Astrocyte of the spinal cord (primary cell): ENCODE measurements at places on chromosomes 4 and X.

DNA sequence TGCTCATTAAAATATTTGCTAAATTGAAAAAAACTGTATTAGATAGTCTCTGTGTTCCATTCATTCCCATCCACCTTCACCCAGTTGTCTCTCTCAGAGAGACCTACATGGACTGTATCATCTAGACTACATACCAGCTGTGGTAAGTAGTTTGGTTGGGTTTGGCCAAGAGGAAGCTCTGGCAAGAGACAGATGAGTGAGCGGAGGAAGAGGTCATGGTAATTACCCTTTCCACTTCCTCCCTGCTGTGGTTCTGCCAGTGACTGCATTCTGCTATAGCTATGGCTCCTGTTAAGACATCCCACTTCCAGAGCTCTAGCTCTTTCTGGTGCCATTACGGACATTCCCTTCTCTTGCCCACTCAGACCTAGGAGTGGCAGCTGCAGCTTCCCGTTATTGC lies 239.0 kb upstream of the MID1 start:
- no peak for DNase-seq

DNA sequence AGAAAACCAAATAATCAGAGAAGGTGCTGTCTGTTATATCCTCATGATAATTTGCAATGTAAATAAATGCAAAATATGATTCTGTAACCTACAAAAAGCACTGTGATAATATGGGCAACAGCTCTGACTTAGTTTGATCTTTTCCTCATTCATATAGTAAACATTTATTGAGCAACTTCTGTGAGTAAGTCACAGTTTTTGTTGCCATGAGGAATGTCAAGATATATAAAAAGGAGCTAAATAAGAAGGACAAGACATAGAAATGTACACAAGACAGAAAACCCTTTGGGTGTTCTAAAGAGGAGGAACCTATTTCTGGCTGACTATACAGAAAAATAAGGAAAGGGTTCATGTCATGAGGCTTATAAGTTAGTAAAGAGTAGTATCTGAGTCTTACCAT lies 44.3 kb downstream of the ARSJ start:
- no peak for DNase-seq

DNA sequence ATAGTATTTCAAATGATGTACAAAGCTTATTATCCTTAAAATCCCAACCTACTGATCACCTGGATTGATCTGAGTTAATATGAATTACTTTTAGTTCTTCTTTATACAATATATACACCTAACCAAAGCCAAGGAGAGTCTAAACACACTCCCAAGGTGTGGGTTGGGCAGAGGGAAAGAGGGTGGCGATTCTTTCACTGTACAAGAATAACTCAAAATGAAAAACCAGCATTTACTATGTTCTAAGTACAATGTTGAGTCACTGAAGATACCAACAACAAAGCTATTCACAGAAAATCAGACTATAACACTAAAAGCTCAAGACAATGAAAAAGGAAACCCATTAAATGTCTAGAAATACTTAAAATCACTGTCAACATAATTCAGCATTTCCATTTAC lies 46.6 kb downstream of the ANKRD17 start:
- DNase-seq, result no peak

DNA sequence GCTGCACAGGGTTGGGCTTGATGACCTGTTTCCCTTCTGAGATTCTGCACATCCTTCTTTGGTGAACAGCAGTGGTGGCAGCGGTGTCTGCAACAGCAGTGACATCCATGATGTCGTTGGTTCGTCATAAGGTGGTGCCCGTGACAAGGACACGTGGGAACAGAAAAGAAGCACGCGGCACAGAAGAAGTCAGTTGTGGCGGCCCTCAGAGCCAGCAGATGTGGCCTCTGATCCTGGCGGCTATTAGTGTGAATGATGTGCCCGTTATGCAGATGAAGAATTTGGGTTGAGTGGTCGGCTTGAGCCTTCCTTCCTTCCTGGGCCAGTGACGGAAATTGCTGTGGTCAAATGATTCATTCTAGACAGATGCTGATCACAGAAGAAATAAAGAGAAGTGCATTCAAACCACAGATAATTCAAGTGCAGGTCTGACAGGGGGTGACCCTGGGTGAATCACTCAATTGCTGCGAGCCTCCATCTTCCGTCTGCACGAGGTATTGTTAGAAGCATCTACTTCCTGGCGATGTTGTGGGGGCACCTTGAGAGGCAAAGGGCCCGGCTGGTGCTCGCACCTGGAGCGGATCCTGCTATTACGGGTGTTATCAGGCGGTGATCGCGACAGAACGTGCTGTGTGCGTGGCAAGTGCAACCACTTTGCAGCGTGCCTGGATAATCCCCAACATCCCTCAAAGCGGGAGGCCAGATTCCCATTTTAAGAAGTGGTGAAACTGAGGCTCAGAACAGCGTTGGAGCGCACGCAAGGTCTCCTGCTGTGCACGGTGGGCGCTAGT lies 215.2 kb upstream of the PSAPL1 start:
- DNase-seq, result peak; percentile 89

DNA sequence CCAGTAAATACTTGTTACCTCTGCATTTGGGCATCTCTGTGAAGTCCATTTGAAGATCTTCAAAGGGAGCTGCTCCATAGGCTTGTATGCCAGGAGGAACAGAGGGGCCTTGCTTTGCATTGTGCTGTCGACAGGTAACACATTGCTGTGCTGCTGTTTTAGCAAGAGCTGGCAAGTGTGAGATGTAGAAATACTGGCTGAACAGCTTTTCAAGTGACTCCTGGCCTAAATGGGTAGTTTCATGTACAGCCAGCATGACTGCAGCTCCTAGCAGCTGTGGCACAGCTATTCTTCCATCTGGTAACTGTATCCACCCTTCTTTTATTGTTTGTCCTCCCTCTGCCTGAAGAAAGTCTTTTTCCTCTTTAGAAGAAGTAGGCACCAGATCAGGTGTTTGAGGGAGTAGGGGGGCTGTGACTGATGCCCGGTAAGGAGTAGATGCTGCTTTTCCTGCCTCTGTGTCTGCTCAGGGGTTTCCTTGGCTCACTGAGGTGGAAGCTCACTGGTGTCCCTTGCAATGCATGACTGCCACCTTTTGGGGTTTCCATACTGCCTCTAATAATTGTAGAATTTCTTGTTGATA lies 965.3 kb downstream of the CCSER1 start:
- DNase-seq, result no peak

- no peak for DNase-seq
These were observed 57.7 kb upstream of the PASD1 start for GRCh38 chrX:151505796-151506195.

- peak; percentile 68 for DNase-seq
These were observed 45.5 kb downstream of the TMEM144 start for GRCh38 chr4:158255727-158256324.

DNA sequence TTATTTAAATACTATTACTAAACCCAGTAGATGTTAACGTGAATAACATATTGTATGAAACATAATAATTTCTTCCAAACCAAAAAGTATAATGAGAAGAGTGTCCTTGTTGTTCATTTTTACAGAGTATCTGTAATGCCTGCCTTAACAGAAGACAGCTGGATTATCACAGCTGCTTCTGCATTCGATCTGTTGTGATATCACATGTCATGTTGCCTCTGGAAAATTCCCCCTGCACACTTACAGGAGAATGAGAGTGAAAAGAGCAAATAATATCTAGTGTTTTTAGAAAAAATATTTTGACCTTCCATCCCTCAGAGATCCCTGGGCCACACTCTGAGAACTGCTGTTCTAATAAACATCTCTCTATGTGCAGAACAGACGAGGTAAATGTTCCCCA lies 240.1 kb upstream of the NOCT start:
- no peak for DNase-seq

- DNase-seq, result no peak
These were observed 26.0 kb downstream of the FHDC1 start for GRCh38 chr4:152962150-152962549.

- DNase-seq, result no peak
These were observed 437.2 kb downstream of the RAPGEF2 start for GRCh38 chr4:159540038-159540437.

- DNase-seq, result peak; percentile 79
These were observed 50.8 kb downstream of the PRPS1 start for GRCh38 chrX:107678957-107679740.

GRCh38 chr4:92303621-92304027 lies at the start of gene GRID2:
Gene GRID2, plus strand, starts transcription at chr4:92303966.
- DNase-seq, result peak; percentile 28

DNA sequence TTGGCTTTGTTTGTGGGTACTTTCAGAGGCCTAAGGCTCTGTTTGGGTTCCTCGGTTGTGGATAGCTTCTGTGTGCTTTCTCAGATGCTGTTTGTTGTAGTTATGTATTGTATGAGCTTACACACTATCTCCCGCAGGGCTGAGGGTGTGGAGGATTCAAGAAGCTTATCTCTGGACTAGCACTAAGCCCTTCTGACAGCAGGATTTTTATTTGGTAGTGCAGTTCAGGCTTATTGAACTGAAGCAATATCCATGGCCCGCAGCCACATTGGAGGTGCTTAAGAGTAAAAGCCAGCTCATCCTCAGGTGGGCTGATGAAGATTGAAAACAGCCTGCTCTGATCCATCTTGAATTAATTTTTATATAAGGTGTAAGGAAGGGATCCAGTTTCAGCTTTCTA lies 128.2 kb downstream of the RASGEF1B start:
- DNase-seq, result no peak

- DNase-seq, result peak; percentile 80
These were observed 62.4 kb upstream of the PDLIM3 start for GRCh38 chr4:185597532-185598188.

- no peak for DNase-seq
These were observed 508.0 kb upstream of the CXorf51A start for GRCh38 chrX:147322496-147322895.

- no peak for DNase-seq
These were observed 169.6 kb upstream of the GLRA2 start for GRCh38 chrX:14359727-14360126.

DNA sequence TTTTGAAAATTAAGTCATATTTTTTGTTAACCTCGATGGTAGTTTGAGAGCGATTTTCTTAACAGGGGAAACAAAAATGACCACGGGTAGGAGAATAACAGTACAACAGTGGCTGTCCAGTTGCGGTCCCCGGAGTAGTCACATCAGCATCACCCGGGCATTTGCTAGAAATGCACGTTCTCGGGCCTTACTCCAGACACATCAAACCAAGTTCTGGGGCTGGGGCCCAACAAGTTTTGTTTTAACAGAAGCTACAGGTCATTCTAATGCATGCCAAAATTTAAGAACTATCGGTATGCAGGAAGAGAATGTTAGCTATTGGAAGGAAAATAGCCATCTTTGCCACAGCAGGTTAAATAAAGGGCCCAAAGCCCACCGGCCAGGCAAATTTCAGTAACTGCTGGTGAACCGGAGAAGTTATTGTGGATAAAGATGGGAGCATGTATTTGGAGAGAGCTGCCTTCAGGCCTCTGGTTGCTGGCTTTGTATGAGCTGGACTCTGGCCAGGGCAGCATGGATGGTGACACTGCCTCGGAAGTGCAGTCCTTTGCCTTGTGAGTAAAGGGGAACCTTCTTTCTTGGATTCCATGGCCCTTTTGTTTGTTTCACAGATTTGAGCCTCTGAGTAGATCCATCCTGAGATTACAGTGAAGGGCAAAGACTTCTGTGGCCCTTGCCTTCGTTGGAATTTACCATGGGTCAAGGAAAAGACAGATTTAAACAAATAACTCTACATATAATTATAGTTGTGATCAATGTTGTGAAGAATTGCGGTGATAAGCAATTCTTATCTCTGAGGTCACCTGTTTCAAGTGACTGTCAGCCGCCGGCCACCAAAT lies 62.1 kb downstream of the TBC1D14 start:
- DNase-seq, result no peak

DNA sequence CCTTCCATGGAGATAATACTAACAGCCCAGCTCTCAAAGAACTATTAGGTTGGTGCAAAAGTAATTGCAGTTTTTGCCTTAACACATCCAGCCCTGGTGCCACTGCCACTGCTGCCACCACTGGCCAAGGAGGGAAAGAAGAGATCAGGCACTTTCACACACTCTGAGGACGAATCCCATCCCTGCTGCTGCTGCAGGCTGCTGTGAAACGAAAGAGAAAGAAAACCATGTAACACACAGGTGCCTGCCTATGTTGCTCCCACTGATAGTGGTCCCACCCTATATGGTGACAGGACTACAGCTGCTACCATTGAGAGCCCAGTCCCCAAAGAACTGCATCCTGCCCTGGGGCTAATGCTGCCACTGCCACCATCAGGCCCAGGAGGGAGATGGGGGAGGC lies 35.1 kb downstream of the TMLHE start:
- DNase-seq, result no peak

GRCh38 chrX:41265615-41266014 lies 68.3 kb upstream of the DDX3X start:
- DNase-seq, result peak; percentile 79

DNA sequence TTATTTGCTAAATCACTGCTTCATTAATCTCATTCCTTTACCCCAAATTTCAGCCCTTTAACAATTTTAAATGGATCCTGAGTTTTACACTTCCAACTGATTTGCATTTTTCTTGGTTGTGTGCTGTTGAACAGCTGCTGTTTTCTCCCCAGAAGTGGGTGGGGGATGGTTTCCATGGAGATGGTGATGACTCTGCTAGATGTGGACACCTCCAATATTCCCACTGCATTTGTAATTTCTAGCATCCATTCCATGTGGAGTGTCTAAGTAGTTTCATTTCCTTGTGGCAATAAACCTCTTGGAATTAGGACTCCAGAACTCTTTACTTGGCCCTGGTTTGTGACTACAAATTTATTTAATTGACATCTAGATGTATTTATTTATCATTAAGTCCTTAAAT lies 330.4 kb downstream of the GBA3 start:
- DNase-seq, result no peak

GRCh38 chrX:151984902-151985301 lies 10.4 kb upstream of the GABRE start:
- DNase-seq, result no peak

DNA sequence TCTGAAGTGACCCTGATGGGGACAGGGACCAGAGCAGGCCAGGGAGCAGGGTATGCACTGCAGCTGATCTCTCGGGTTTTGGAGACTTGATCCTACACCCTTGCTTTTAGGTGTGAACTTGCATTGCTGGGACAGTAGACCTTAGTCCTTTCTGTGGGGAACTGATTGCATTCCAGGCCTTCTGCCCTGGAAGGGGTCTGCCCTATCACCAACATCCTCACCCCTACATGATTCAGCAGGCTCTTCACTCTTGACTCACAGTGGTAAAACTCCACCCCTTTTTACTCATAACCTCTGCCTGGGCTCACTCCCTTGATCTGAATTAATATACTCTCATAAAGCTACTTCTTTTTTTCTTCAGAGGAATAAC lies 6.6 kb upstream of the DDX60L start:
- DNase-seq, result peak; percentile 60
